ENCODE measurements at places on chromosomes 7 and 10.

- no peak for DNase-seq
These were observed 237.7 kb upstream of the TMEM72 start for GRCh38 chr10:44673245-44673983.

DNA sequence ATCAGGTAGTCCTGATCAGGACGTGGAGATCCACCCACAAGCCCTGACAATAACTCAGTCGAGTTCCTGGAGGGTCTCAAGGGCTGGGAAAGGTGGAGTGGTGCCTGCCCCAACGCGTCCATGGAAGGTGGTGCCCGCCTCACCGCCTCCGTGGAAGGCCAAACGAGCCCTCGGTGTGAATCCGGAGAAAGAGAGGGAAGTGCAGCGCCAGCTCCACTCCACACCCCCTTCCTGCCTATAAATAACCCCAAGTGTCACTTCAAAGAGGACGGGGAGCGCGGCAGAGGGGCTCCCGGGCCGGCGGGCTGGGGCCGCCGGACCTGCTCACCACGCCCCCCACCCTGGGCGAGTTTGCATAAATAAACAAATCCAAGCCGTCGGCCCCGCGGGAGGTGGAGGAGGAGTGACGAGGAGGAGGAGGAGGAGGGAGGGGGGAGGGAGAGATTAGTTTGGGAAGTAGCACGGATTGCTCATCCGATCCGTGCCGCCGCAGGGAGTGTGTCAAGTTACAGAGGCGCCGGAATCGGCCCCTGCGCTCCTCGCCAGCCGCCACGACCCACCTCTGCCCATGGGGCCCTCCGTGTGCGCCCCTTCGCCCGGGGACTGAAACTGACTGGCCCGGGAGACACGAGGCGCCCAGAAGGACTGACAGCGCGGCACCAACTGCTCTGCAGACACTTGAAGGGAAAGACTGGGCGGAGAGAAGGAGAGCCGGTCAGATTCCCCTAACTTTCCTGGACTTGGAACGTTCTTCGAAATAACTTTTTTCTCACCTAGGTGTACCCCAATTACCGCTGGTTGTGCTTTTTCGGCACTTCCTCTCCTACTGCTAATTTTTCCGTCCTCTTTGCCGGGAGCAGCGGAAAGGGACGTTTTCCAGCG, at the start of gene COL13A1:
Gene COL13A1, plus strand, starts transcription at position 473 of the 882 bp plus-strand sequence. CDS start 518 bp downstream, outside the sequence.
- DNase-seq, result peak; percentile 44

DNA sequence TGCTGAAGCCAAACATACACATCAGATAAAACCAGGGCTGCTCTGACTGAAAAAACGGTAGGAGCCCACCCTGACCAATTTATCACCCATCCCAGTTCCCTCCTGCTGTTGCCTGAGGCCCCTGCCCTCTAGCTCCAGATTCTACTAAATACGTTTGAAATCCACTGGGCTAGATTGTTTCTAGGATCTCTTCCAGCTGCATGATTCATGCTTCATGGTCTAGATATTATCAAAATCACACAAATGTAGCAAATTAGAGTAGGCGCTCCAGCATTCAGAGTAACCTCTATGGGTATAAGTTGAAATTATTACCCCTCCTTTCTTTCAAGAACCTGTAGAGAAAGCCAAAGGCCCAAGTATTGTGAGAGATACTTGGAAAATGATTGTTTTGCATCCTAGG, 151.2 kb upstream of the FAM13C start:
- no peak for DNase-seq

GRCh38 chr7:107170051-107170915, 1.5 kb downstream of the HBP1 start:
- DNase-seq, result no peak

GRCh38 chr10:72320676-72321247, 34.0 kb downstream of the DNAJB12 start:
- peak; percentile 80 for DNase-seq

DNA sequence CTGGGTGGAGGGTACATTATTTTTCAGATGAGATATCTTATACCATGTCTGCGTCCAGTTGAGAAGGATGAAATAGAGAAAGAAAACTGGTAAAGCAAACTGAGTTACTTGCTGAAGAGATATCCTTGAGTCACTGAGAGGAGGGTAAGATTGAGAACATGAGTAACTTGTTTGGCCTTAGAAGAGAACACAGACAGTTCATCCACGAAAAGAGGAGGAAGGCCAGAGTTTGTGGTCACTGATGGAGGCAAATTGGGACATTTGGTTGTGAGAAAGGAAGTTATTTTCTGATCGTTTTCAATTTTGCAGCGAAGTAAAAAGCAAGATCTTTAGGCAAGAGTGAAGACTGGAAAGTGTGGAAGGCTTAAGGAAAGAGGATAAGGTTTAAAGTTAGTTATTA, 15.6 kb downstream of the MBL2 start:
- peak; percentile 44 for DNase-seq

GRCh38 chr10:64973391-64973790, 1452.2 kb downstream of the REEP3 start:
- no peak for DNase-seq

DNA sequence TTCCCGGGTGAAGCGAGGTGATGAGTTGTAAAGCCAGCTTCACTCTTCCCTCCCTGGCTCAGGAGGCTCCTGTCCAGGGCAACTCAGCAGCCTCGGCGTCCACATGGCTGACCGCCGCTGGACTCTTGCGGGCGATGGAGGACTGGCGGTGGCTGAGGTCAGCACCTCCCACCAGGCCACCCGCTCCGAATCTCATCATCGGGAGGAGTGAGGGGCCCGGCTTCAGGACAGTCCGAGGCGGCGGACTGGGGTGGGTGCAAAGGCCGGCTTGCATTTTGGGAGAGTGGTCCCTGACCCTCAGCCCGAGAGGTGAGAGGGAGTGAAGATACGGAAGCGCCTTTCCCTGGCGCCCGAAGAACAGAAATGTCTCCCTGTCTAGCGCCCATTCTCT, 759 bp downstream of the DNAJB12 start:
- no peak for DNase-seq

DNA sequence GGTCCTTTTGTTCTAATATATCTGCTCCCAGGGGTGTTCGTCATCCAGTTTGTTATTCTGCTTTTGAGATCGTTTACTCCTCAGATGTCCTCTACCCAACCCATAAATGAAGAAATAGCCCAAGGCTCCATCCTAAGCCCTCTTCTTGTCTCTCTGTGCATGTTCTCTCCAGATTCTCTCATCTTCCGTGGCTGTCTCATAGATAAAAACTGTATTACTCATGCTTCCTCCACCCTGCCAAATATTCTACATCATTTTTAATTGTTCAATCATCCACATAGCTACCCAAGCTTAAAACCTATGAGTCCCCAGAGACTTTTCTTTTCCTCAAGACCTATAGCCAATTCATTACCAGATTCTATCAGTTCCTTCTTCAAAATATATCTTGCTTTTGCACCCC, 44.9 kb downstream of the CAV1 start:
- DNase-seq, result no peak

- DNase-seq, result peak; percentile 63
These were observed 4.6 kb downstream of the LFNG start for GRCh38 chr7:2523941-2524807.

All from inflammatory macrophage (primary cell).